ENCODE measurements at places on chromosomes 7 and 10.

DNA sequence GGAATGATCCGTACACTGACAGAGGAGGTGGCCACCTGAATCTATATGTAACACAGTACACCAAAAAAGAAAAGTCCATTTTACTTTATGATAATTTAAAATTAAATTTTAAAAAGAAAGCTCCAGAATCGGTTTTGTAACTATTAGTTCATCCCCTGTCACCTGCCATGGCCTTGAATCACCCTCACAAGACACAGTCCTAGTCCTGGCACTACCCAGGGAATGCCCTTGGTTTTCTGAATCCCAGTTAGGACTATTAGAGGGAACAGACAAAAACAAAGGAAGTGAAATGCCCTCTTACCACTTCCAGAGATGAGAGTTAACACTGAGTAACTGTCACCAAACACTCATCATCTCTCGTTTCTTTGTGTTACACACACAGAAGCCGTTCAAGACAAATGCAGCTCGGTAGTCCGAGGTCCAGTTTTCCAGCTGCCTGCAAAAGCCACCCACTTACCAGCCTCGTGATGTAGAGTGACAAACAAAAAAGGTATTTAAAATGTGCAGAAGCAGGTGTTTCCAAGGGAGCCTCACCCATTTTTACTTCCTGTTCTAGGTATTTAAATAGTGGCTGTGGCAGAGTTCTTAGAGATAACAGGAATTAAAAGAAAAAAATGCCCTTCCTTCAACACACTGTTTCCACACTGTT is 6.1 kb downstream of the PTPRN2 start:
- no peak for DNase-seq

DNA sequence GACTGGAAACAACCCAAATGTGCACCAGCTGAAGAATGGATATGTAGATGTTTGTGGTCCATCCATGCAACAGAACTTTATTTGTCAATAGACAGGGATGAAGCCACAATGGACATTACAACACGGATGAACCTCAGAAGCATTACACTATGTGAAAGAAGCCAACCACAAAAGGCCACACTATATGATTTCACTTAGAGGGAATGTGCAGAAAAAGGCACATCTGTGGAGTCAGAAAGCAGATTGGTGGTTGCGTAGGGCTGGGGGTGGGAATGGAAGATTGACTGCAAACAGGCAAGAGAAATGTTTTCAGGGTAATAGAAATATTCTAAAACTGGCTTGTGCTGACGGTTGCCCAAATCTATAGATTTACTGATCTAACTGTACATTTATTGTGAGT is 34.3 kb upstream of the WASHC2A start:
- DNase-seq: no peak

DNA sequence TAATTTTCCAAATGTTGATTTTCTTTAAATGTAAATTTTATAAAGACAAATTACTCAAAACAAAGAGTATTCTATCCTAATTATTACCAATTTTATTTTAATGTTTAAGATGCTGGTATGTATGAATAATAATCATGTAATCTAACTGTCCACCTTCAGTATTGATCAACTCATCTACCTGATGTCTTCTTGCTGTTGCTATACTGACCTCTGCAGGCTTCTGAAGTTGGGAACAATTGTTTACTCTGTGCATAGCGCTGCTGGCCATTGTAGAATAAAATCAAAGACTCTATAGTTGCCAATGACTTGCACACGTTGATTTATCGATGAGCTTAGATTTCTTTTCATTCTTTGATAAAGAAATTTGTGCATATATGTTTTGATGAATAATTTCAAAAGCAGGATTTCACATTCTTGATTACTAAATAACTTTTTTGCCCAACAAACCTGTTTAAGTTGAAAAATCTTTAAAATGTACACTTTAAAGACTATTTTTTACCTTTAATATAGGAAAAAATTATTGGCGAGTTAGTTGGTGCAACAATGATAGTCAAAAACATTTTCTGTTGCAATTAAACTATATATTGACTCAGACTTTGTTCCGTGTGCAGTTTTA is 282.3 kb downstream of the TFEC start:
- no peak for DNase-seq

DNA sequence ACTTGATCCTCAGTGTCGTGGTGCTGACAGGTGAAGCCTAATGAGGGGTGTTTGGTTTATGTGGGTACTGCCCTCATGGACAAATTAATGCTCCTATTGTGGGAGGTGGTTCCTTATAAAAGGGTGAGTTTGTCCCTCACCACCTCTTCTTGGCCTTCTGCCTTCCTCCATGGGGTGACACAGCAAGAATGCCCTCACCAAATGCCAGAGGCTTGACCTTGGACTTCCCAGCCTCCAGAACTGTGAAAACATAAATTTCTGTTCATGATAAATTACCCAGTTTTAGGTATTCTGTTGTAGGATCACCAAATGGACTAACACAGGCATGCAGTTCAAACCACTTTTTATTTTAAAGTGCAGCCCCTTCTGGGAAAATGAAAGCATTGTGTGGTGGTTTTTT is 39.4 kb downstream of the BAMBI start:
- no peak for DNase-seq

DNA sequence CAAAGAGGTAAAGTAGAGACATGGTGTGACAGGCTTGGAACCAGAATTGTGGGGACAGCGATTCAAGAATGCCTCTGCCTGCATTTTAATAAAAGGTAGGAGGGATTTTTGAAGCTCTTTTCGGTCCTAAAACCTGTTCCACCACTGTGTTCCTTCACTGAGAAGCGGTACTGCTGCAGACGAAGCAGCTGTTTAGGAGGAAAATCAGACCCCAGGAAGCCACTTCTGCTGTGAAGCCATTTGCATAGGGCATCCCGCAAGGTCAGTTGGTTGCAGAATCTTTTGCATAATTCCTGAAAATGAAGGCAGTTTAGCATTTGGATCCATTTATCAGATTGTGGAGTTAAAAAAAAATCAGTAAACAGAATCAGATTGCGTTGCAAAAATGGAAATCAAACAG is 183.3 kb upstream of the PRKCQ start:
- DNase-seq: no peak

DNA sequence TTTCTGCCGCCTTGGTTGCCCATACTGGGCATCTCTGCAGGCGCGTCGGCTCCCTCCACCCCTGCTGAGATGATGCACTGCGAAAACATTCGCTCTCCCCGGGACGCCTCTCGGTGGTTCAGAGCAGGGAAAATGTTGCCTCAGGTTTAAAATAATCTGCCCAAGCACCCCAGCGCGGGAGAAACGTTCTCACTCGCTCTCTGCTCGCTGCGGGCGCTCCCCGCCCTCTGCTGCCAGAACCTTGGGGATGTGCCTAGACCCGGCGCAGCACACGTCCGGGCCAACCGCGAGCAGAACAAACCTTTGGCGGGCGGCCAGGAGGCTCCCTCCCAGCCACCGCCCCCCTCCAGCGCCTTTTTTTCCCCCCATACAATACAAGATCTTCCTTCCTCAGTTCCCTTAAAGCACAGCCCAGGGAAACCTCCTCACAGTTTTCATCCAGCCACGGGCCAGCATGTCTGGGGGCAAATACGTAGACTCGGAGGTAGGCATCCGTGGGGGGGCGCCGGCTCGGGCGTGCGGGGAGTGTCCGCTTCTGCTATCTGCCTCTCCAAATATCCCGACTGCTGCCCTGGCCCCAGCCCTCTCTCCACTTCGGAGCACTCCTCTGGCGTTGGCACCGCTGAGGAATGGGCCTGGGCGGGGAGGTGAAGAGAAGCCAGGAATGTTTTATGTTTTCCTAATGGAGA is at the start of gene CAV1:
TSS of gene CAV1 (plus strand) at position 428 of the 689 bp plus-strand sequence. CDS start at position 455, 27 bp downstream.
- DNase-seq: no peak

GRCh38 chr7:141630621-141631020 is 71.3 kb downstream of the DENND11 start:
- no peak for DNase-seq

DNA sequence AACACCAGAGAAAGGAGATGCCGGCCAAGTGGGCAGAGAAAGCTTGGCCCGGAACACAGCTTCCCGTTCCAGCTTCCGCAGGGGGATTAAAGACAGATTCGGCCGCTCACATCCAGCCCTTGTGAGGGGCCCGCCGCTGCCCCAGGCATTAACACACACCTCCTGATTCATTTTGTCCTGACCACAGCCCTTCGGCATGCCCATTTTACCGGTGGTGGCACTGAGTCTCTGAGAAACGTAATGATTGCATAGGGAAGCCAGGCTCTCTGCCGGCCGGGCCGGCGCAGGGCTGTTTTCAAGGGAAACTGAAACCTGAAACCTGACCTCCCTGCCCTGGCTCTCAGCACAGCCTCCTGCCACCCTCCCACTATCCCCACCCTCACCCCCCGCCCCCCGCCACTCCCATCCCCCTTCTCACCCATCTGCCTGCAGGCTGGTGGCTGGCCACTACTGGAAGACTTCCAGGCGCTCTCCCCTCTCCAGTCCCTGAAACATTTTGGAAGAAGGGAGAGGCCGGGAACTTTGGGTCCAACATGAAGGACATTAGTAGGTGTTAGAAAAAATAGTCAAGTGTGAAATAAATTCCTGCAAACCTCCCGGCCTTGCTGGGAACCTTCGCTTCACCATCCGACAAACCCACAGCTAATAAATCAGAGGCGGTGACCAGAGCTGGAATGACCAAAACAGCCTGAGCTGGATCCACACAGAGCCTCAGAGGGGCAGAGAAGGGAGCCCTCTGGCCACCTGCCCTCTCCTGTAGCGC is 83.5 kb upstream of the CUX1 start:
- DNase-seq: no peak

DNA sequence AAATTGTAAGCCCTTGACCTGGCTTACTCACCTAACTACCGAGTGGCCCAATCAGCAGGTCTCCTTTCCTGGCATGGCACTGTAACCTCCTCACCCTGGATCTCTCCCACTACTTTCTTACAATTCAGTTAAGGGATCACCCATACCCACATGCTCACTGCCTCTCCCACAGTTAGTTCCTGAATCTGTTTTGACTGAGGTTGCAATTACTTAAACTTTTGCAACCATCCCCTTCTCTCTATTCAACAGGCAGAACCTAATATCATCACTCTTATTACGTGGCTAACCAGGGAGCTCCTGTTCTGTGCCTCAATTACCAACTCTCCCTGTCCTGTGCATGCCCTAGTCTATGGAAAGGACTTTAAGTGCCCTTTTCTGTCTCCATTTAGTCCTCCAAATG is 84.2 kb upstream of the IKZF1 start:
- DNase-seq: no peak

DNA sequence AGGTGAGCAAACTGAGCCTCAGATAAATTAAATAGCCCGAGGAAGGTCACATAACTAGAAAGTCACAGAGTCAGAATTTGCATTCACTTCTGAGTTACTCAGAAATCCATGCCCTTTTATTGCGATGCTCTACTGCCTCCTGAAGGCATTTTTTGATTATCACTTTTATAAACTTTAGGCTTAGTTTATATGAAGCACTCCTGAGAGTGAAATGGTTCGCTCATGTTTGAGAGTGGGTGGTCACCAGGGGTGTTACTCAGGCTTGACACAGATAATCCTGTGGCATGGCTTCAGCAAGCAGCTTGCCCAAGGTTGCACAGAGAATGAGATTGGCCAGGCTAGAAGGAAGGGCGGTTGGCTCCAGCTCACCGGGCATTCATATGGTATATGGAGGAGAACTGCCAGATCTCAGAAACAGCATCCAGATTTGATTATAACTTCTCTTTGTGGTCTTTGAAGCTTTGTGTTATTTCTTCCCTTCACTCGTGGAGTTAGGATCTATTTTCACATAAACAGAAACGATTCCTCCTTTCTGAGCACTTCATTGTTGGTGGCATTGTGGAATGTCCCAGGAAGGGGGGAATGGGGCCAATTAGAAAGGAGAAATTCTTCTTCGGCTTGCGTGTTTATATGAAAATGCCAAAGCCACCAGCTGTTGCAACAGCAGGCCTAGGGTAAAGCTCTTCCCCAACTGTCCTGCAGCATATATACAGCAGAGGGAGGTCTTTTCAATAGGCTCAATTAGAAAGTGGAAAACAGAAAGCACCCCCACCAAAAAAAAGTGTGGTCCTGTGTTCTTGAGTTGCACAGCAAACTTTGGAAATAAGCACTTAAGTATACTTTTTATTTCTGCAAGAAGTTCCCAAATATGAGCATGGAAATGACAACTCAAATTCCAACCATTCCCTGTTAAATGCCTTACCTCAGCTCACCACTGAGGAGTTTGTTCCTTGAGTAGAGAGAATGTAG is 628.8 kb downstream of the SUGCT start:
- no peak for DNase-seq

GRCh38 chr7:124924906-124925305 is 4.7 kb downstream of the POT1 start:
- no peak for DNase-seq

- no peak for DNase-seq
Observed at GRCh38 chr10:125156739-125157480, 3.5 kb downstream of the CTBP2 start.

- DNase-seq: no peak
Observed at GRCh38 chr7:103718482-103719061, 270.9 kb downstream of the RELN start.

DNA sequence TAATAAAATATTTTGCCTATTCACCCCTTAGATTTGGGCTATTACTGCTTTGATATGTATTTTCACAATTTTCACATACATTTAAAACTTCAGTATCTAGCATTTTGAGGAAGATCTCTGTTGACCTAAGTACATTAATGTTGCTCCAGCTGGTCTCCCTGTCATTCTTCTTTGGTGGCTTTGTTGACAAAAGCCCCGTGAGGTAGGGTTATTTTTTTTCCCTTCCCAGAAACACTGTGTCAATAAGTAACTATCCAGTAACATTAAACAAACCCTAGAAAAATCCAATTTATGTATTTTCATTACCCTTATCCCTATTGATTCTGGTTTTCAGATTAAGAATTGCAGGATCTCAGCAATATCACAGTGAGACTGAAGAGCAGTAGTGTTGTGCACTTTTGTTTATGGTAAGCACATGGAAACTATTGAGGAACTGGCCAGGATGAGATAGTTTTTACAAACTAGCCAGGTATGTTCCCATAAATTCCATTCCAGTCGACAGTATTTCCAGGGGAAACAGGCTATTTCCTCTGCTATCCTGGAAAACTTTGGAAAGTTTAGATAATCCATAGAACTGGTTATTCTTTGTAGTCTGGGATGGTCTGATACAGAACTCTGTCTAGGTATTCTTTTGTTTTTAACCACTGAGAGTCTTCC is 198.2 kb downstream of the PON1 start:
- DNase-seq: no peak

DNA sequence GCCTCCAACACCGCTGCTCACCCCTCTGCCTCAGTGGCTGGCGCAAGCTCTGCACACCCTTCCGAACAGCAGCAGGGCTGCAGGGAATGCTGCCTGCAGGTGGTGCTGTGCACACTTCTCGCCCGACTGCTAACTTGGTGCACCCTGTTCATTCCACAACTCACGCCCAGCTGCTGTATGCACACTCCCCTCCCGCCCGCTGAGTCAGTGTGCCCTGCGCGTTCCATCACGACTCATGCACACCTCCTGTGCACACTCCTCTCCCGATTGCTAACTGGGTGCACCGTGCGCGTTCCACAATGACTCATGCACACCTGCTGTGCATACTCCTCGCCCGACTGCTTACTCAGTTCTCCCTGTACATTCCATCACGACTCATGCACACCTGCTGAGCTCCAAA is 21.5 kb downstream of the ADARB2 start:
- DNase-seq: no peak

- no peak for DNase-seq
Observed at GRCh38 chr7:55019191-55019690, 424 bp downstream of the EGFR start.

- no peak for DNase-seq
Observed at GRCh38 chr7:96562966-96563365, 146.7 kb downstream of the SEM1 start.

GRCh38 chr10:1149793-1150637 is 93.8 kb downstream of the WDR37 start:
- no peak for DNase-seq

- no peak for DNase-seq
Observed at GRCh38 chr7:151035026-151035717, 6.9 kb downstream of the ABCB8 start.

- no peak for DNase-seq
Observed at GRCh38 chr10:85026878-85027467, 698.6 kb downstream of the CCSER2 start.

Data from GM19239 (cell line).